Activated T-cell treated with anti-CD3 and anti-CD28 coated beads for 24 hours (primary cell): ENCODE measurements at places on chromosomes 3 and 15.

GRCh38 chr3:189781415-189781814 is 150.2 kb downstream of the TP63 start:
- no peak for DNase-seq

DNA sequence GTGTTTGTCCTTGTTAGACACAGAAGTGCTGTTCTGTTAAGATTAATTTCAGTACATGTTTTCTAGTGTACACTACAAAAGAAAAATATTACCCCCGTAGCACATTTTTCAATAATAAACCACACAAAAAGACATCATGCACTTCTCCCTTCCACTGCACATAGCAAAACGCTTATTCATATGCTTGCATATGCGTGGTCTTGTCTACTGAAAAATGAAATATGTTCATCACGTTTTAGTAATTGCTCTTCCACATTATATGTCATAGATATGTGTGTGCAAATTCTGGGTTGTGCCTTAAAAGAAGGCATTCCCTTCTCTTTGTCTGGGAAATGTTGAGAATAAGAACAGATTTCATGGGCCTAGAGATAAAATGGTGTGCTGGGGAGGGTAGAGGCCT is 353.9 kb downstream of the NSUN3 start:
- no peak for DNase-seq

GRCh38 chr3:149321640-149322039 is 11.8 kb downstream of the TM4SF18 start:
- no peak for DNase-seq

GRCh38 chr3:19065027-19065426 is 83.3 kb upstream of the KCNH8 start:
- DNase-seq = no peak

DNA sequence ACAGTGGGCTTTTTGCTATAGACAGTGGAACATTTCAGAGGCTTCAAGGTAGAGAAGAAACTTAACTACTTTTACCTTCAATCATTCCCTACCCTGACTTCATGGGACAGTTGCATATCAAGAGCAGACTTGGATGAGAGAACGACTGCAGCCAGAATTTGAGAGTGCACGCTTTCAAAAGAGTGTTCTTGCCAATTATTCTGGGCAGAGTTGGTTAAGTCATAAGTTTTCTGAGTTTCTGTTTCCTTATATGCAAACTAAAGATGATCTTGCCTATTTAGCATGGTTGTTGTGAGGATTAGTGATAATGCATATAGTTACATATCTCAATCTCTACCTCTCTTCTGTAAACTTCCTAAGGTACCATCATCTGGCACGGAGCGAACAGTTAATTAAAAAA is 7.6 kb downstream of the SLC9A9 start:
- no peak for DNase-seq

- DNase-seq = no peak
Observed at GRCh38 chr15:95988574-95988887, 342.0 kb upstream of the NR2F2 start.

DNA sequence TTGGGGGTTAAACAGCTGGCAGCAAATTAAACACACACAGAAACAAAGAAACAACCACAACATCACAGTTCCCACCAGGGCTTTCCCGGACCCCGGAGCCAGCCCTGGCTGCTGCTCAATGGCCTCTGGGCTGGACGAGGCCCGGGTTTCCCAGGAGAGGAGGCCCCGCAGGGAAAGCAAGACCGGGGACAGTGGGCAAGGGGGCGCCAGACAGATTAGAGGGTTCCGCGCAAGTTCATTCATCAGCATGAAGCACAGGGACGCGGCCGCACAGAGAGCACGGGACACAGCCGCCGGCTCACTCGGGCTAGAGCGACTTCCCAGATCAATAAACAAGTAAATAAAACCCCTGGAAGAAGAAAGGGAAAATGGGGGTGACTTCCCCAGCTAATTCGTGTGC is 66.4 kb upstream of the RPL32 start:
- no peak for DNase-seq

DNA sequence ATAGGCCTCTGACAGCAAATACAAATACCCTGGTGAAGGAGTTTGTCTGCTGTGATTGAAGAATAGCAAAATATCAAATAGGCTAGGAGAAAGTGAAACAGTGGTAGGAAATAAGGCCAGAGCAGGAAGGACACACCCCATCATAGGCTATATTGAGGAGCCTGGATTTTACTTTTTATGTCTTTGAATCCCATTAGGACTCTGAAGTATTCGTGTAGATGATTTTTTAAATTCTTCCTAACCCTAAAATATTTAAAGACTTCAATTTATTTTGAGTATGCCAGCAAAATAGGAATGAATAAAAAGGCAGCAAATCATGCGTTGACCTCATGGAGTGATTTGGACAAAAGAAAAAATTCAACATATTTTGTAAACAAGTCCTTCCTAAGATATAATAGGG is 562.8 kb downstream of the NAALADL2 start:
- no peak for DNase-seq

DNA sequence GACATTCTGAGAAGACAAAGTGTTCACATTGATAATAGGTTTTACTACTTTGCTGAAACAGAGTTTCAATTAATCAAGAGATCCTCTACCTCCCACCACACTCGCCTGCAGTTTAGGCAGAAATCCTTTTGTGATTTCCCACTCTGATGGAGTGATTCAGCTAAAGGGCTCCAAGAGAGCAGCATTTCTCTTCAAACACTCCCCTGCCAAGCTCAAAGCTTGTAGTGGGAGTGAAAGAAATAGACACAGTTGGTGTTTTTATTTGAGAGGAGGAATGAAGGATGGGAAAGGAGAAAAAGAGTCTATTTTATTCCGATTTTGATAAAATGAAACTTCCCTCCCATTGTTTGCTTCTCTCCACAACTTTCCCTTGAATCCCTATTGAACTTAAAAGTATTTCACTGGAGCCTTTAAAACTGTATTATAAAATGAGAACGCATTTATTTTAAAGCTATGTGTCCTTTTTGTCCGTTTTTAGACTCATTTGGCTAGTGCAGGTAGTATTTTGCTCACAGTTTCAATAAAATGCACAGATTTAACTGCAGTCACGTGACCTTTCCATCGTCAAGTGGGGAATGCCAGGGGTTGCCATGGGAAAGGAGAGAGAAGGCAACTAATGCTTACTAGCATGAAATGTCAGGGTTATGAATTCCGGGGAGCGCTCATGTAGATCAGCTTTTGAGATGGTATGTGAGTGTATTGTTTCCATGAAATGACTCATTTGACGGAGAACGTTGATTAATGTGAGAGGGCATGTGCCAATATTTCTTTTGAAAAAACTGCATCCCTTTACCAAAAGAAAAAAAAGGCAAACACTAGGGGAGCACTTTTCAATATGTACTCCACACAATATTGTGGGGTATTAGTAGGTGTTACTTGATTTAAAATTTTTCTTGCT is 7.7 kb upstream of the OSBPL11 start:
- DNase-seq = no peak

GRCh38 chr3:79902151-79902550 is 134.4 kb upstream of the ROBO1 start:
- DNase-seq = no peak

DNA sequence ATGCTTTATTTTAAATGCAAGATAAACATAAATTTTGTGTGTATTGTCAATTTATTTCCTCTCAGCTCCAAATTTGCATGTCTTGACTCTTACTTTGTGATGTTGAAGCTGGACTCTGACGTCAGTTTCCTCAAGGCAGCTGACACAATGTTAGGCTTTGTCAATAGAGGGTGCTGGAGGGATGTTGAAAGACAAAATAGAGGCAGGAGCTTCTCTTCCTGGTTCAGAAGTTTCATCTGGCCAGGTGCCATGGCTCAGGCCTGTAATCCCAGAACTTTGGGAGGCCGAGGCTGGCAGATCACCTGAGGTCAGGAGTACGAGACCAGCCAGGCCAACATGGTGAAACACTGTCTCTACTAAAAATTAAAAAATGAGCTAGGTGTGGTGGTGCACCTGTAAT is 408.6 kb downstream of the GBE1 start:
- DNase-seq = no peak

- no peak for DNase-seq
Observed at GRCh38 chr15:73899197-73900094, 26.1 kb downstream of the TBC1D21 start.

DNA sequence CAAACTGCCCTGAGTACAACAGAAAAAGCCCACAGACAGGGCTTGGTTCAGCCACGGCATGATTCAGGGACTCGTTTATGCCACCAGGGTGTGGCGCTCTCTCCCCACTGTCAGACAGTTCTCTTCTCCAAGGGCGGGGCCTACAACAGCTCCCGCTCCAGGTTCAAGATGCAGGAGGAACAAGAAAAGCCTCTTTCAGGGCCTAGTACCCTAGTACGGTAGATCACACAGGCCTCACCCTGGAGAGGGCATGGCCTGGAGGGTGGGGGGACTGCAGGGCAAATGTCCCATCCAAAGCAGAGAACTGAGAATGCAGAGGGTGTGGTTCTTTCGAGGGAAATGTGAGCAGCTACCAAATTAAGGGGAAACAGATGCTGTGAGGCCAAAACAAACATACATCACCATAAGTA is 12.0 kb downstream of the MESD start:
- DNase-seq = no peak

DNA sequence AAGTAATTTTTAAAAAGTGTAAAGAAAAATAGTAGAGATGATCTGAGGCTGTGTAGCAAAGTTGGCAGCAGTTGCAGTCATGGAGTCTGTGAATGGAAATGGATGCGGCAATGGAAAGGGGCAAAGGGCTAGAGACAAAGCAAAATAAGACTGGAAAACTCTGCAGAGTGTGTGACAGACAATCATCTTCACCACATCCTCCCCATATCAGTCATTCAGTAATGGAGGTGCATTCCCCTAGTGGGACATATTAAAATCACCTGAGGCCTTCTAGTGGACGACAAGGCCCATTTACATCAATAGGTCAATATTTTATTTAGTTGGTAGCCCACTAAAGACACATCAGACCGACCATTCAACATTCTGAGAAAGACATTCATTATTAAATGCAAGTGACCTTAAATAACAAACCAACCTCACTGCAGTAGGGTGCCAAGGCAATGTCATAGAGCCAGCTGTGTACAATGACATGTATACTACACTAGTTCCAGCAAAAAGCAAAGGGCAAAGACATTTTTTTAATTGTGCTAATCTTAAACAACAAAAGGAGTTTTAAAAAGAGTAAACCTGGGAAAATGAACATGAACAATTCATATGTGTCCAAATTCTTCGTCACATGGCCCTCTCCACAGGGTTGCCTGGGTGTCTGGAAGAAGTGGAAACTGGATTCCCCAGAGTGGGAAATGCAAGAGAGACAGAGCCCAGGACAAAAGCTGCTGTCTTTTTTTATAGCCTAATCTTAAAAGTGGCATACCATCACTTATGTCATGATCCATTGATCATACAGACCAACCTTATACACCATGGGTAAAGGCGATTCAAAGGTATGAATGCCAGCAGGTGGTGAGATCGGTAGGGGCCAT is 15.6 kb upstream of the RAP2B start:
- no peak for DNase-seq

DNA sequence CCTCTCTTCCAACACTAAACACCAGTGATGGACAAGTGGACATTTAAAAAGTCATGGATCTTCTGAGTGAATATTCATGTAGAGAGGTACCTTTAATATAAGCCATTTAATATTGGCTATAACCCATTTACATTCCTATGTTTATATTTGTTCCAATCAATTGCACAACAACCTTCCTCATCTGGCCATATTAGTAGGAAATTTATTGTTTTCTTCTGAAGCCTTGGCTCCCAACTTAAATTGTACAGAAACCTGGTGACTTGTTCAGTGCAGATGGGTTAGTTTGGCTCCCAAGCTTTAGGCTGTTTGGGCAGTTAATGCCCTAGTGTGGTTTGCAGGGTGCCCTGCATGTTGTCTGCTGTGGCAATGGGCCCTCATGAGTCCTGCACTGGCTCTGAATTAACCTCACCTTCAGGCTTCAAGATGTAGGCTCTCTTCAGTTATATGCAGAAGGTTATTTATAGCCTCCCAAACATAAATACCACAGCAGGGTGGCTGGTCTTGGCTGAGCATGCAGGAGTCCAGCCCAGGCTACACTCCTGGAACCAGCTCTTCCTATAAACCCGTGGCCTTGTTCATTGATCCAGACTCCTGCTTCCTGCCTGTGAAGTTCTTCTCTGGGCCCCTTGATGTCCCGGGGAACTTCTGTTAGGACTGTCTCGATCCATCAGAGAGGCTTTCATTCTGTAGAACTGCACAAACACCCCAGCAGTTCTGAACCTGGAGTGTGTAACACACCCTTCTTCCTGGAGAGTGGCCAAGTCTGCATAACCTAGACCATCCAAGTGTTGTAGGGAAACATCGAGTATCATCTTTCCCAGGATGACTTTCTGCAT is 57.0 kb downstream of the DUT start:
- DNase-seq = no peak

- no peak for DNase-seq
Observed at GRCh38 chr3:115975796-115976195, 352.5 kb downstream of the GAP43 start.

DNA sequence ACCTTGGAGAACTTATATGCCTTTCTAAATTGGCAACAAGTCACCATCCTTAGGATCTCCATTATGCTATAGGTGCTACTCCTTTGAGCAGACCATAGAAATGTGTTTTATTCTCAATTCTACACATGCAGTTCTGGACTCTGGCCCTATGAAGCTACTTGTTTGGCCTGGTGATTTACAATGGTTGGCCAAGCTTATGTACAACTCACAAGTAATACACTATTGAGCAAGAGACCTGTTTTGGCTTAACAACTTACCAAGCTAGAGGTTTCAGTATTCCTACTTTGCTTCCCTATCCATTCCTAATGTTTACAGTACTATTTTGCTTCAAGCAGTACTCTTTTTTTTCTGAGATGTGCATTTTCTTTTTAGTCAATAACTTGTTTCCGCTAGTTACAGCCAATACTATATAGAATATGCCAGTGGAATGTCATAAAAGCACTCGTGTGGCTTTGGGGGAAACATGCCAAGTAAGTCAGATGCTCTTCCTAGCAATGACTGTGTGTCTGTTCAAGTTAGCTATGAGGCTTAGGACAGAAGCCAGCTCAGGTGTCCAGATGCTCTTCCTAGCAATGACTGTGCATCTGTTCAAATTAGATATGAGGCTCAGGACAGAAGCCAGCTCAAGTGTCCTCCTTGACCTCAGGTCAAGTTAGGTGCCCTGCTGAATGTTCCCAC is 174.9 kb upstream of the SEMA6D start:
- DNase-seq = no peak

DNA sequence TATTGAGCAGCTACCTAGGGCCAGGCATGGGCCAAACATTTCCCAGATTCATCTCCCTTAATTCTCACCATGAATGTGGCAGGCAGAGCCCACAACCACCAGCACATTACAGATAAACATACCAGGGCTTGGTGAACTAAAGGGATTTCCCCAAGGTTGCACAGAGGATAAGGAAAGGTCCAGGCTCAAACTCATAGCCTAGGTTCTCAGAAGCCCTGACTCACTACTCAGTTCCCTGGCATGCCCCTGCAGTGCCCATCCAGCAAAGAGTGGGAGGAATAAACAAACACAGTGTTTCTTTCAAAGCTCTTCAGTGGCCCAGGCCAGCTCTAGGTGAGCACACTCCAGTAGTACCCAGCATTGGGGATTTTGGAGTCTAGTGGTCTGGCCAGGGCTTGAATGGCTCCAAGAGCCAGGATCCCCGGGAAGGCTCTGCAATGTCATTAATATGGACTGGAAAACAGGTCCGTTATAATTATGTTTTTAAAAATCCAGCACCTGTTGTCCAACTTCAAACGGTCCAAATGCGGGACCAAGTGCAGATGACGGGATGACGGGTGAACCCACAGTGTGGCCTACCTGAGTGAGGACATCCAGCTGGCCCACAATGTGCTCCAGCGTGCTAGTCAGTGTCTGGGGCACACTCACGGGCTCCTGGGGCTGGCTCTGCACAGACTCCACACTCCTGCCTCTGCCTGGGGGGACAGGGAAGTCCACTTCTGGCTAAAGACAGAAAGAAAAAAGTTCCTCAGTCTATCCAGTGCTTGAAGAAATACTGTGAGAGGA is 39.8 kb upstream of the DUSP7 start:
- no peak for DNase-seq

- DNase-seq = no peak
Observed at GRCh38 chr15:57122080-57122840, 203.8 kb downstream of the TCF12 start.
